HCEC 1CT (cell line): ENCODE measurements at places on chromosomes 5 and 9.

- DNase-seq: no peak
These were observed 1823.9 kb upstream of the CDH9 start for GRCh38 chr5:28862137-28862859.

DNA sequence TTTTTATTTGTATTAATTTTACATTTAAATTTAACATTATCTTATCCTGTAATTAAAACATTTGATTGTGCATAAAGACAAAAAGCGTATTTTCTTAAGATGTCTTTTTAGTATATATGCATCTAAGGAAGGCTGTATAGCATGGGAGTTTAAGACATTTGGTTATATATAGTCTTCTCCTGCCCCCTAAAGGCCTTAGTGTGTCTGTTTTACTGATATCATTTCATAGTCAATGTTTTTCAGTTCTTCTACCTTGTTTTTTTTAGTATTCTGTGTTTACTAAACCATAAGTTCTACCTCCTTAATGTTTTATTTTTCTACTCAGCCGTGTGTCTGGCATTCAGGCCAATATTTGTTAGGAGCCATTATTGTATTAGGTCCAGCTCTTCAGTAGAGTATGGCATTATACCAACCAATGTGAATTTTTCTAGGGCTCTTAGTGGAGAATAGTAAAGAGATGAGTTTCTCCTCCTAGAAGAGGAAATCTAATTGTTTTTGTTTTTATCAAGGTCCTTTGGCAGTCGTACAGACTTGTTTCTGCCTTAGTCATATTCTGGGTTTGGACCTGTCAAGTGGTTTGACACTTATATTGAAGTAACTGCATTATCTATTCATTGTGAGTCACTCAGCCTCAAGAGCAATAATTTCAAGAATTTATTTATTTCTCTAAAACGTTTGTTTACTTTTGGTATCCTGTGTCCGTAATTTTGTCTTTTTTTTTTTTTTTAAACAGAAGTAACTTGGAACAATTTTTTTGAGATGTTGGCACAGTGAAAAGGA, 74.8 kb downstream of the SLF1 start:
- DNase-seq: peak; percentile 93

DNA sequence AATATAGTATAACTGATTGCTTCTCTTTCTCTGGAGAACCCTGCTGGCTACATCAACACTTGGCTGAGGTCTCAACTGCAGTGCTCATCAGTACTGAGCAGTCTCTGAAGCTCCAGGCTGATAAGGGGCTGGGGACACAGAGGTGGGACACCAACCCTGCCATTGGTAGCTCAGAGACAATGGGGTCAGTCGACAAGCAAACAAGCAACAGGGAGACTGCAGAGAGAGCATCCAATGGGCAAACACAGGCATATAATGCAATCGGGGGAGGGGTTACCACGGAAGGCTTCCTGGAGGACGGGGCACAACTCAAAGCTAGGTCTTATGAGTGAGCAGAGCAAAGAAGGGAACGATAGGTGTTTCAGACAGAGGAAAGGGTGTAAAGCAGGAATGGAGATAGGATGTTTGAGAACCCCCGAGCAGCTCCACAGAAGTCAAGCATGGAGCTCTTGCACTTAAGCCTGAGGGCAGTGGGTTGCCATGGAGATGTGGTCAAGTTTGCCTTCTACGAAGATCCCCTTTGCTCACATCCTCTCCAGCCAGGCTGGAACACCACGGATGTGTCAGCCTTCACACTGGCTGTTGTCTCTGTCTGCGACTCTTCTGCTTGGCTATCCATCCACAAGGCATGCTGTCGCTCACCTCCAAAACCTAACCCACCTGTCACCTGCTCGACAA, 21.5 kb upstream of the AKNA start:
- DNase-seq: peak; percentile 22

DNA sequence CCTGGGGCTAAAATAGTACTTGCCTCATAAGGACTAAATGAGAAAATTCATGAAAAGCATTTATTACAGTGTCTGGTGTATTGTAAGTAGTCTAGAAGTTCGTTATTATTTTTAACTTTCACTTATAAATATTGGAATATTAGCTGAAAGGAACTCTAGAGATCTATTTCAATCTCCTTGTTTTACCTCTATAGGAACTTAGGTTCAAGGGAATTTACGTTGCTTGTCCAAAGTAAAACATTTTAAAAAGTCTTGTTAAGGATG, 55.5 kb downstream of the GARNL3 start:
- DNase-seq: no peak

DNA sequence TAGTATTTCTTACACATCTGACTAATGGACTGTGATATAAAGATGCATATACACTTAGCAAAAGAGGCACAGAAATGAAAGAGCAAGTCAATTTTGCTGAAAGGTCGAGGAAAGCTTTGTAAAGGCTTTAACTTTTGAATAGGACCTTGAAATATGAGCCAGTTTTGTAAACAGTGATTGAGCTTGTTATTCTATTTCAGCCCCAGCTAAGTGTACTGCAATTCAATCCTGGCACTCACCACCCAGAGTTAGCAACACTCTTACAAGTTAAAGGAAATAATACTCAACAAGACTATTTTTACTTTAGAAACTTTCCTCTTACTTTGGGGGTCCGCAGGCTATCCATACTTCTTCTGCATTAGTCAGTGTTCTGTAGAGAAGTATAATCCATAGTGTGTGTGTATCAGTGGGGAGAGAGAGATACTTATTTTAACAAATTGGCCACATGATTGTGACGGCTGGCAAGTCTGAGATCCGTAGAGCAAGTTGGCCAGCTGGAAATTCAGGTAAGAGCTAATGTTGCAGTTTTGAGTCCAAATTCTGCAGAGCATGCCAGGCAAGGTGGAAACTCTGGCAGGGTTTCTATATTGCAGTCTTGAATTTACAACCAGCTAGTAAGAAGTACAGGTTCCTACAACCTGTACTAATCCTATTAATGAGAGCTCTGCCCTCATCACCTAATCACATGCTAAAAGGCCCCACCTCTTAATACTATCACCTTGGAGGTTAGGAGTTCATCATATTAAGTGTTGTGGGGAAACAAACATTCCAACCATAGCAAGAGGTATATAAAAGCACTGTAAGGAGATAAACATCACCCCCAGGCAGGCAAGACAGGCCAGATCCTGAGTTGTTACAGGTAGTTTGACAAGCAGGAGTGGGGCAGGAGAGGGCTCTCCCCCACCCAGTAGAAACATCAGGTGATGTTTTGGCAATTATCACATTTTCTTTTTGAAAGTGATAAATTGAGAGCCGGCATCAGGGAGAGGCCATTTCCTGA, 33.6 kb downstream of the IL7R start:
- no peak for DNase-seq

GRCh38 chr9:122201641-122202040, 27.1 kb downstream of the LHX6 start:
- peak; percentile 28 for DNase-seq

GRCh38 chr9:99573085-99573484, 248.6 kb upstream of the NR4A3 start:
- DNase-seq: no peak

- no peak for DNase-seq
These were observed 10.6 kb upstream of the LHX2 start for GRCh38 chr9:124000784-124001457.

- no peak for DNase-seq
These were observed 11.3 kb upstream of the RNF130 start for GRCh38 chr5:180082633-180083420.

GRCh38 chr9:5002811-5003210, 17.7 kb downstream of the JAK2 start:
- DNase-seq: peak; percentile 70

DNA sequence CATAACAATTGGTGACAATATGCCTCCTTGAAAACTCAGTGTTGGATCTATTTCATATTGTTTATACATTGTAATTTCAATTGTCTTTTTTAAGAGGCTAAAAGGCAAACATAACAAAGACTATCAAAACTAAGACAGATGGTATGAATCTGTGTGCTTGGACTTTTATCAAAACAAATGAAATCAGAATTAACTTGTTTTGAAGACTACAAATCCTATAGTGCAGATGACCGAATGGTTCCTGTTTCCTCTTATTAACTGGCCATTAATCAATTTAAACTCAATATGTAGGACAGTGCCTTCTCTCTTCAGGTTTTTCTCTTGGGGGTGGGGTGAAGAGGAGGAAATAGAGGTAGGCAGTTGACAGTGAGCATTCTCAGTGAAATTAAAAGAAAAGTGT, 366.9 kb upstream of the GRAMD2B start:
- no peak for DNase-seq
